ENCODE measurements at places on chromosomes 11 and 22. TPM values are rescaled to one million over a fixed set of nuclear protein-coding genes. Genes with fewer than 3 reads are reported as not detected.
A peak's percentile ranks its signal among the peaks of the same experiment; 100 is the strongest.

GRCh38 chr11:108343714-108344113 lies 120.8 kb downstream of the ATM start:
- ATAC-seq: no peak

DNA sequence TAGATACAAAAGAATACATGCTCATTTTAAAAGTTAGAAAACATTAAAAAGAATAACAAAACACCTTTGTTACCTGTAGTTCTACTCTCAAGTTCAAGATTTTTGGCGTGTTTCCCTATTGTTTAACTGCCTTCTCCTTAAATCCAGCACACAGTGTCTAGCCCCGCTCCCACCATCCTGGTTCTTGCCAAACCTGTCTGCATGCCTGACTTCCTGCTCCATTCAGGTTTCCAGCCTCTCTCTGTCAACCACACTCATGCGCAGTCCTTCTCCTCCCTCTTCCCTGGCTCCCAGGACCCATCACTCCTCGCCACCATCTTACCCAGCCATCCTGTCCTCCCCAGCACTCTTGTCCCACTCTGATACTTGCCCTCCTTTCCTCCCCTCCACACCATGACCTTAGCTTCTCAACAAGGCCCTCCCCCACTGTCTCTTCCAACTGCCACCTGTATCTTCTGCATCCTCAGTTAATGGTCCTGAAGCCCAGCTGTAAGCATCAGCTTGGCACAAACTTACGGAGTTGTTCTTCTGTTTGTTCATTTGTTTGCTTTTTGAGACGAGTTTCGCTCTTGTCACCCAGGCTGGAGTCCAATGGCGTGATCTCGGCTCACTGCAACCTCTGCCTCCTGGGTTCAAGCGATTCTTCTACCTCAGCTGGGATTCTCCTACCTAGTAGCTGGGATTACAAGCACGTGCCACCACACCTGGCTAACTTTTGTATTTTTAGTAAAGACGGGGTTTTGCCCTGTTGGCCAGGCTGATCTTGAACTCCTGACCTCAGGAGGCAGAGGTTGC lies 7.5 kb upstream of the MYH9 start:
- ATAC-seq: peak; percentile 81

- ATAC-seq: no peak
Observed at GRCh38 chr11:95242091-95242844, 11.3 kb upstream of the SESN3 start.

GRCh38 chr11:57410287-57410686 lies 16.6 kb downstream of the SLC43A3 start:
- no peak for ATAC-seq

DNA sequence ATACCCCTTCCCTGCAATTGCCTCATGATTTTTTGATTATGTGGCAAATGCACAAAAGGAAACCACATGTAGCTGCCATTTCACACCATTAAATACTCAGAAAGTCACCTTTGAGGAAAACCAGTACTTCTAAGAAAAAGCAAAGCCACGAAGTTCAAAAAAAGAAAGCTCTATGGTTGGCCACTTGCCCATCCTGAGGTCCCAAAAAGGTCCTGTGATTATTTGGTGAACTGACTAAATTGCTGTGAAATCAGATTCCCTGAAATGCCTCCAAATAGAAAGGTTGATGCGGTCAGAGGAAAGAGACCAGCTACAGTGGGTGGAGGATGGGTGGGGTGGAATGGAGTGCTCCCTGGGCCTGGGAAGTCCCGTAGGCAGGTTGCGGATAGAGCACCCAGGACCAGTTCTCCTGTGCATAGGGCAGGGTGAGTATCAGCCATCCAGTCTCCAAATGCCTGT lies 26.9 kb downstream of the MRPL16 start:
- ATAC-seq: no peak

DNA sequence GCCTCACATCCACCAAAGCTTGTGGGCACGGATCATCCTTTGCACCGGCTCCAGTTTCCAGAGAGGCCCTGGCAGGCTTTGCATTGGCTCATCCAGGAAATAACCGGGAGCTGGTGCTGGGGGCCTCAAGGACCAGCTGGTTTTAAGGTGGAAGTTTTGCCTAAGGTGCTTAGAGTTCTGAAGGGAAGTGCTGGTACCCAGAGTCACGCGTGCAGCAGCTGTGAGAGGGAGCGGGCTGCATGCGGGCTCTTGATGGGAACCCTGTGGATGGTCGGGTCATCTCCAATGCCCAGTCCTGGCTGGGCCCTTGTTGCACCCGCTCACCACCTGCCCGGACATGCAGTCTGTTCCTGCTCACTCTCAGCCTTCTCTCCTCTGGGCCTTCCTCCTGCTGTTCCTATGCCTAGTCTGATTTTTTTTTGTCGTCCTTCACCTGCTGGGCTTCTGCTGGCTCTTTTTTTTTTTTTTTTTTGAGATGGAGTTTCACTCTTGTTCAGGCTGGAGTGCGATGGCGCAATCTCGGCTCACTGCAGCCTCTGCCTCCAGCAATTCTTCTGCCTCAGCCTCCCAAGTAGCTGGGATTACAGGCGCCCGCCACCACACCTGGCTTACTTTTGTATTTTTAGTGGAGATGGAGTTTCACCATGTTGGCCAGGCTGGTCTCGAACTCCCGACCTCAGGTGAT lies 24.0 kb upstream of the PRR5 start:
- no peak for ATAC-seq

GRCh38 chr11:117572129-117572528 lies 224.9 kb downstream of the DSCAML1 start:
- no peak for ATAC-seq

- ATAC-seq: no peak
Observed at GRCh38 chr22:36280379-36280778, 27.4 kb downstream of the APOL1 start.

DNA sequence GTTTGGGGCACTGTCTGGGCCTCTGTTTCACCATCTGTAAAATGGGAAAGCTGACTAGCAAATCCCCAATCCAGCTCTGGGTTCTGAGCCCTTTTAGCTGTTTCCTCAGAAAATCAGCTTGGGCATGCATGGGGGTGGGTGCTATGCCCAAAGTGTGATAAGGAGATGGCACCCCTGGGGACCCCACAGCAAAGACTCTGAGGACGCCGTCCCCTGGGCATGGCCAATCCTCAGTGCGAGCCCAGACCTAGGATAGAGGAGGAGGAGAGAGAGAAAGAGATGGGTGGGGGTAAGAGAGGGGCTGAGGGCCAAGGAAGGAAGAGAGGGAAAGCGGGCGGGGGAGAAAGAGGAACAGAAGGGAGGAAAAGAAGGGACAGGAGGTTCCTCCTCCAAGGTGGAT lies 31.8 kb downstream of the TPBGL start:
- ATAC-seq: no peak

- ATAC-seq: no peak
Observed at GRCh38 chr11:113475160-113475761, at the start of gene DRD2. TSS of gene DRD2 (minus strand) at chr11:113475398. CDS start at chr11:113424651, 50,747 bp downstream.

DNA sequence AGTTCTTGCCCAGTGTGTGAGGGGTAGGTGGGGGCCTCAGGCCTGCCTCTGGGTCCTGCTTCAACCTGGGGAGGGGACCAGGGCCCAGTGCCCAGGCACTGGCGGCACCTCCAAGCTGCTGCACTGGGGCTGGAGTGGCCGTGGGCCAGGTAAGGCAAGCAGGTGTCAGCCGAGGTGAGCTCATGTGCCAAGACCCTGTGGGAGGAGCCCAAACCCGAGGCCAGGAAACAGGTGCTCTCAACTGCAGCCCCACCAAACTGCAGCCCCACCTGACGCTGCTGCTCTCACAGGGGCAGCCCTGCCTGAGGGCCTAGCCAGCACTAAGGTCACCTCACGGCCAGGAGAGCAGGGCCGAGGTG lies 18.1 kb upstream of the GNB1L start:
- no peak for ATAC-seq

GRCh38 chr22:23384431-23384830 lies 195.7 kb downstream of the IGLL1 start:
- no peak for ATAC-seq

DNA sequence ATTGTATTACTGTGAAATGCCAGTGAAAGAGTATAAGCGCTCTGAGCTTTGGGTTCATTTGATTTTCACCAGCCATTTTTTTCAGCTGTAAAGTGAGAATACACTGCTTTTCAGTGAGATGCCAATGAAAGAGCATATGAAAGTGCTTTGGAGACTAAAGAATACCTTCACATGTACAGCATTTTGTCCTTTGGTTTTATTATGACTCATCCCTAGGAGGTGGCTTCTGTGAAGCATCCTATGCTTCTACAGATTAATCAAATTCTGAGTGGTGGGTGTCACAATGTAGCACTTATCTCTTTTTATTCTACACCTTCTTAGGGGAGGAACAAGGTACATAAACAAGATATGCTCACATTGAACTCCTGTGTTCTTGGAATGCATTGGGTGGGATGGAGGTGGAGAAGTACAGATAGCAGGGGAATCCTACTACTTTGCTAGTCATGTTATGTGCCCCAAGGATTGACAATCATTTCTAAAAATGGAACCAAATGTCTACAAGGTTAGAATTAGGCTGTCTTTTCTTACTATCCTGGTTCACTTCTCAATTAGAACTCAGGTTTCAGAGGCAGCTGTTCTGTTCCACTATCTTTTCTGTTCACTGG lies 18.7 kb downstream of the TRIM44 start:
- ATAC-seq: no peak

- ATAC-seq: no peak
Observed at GRCh38 chr22:41387341-41387740, 5.6 kb downstream of the TEF start.

- peak; percentile 62 for ATAC-seq
Observed at GRCh38 chr11:130145311-130145812, 14.2 kb upstream of the ST14 start.

DNA sequence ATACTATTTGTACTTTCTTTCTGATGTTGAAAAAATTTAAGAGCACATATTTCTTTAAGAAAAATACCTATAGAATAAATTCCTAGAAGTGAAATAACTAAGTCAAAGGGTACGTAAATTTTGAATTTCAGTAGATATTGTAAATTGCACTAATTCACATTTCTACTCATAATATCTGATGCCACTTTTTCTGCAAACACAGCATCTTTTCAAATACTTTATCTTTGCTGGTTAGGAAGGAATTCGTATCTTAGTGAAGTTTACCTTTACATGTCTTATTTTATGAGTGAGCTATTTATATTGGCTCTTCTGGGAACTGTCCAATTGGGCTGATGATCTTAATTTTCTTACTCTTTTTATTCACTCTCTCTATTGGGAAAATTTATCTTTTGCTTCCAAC lies 148.2 kb downstream of the DDX10 start:
- no peak for ATAC-seq

- no peak for ATAC-seq
Observed at GRCh38 chr11:87970762-87971161, 204.5 kb downstream of the RAB38 start.

GRCh38 chr11:70548976-70549375 lies 150.6 kb downstream of the CTTN start:
- no peak for ATAC-seq

DNA sequence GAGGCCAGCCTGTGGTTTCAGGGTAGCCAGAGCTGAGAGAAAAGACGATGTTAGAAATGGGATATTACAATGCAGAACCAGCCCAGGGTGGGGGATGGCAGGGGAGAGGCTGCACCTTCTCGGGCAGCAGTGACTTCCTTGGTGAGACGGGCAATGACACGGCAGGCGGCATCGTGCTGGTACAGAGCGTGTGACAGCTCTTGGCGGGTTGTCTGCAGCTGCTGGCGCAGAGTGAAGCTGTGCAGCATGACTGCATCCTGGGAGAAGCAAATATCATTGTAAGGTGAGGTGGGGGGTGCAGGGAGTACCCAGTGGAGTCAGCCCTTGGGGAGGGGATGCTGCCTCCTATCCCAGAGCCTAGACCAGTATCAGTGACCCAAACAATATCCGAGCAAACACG lies 3.8 kb downstream of the PRPF19 start:
- ATAC-seq: no peak

GRCh38 chr11:45181193-45181888 lies 34.9 kb downstream of the PRDM11 start:
- no peak for ATAC-seq

- no peak for ATAC-seq
Observed at GRCh38 chr11:115872416-115872815, 368.2 kb upstream of the CADM1 start.

DNA sequence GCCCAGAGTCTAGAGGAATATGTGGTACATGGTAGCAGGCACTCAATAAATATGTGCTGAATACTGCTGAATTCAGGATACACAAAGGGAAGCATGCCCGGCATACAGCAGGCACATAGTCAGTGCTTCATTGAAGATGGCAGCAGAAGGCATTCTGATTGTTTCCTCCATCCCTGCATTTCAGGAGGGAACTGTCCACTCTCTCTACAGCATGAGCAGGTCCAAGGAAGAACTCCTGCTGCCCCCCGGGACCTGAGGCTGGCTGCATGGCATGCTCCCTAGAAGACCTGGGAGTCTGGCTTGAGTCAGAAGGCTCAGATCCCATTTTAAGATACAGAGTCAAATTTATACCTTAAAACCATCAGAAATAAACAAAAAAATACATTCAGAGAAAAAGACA lies 319.3 kb upstream of the NARS2 start:
- ATAC-seq: no peak

DNA sequence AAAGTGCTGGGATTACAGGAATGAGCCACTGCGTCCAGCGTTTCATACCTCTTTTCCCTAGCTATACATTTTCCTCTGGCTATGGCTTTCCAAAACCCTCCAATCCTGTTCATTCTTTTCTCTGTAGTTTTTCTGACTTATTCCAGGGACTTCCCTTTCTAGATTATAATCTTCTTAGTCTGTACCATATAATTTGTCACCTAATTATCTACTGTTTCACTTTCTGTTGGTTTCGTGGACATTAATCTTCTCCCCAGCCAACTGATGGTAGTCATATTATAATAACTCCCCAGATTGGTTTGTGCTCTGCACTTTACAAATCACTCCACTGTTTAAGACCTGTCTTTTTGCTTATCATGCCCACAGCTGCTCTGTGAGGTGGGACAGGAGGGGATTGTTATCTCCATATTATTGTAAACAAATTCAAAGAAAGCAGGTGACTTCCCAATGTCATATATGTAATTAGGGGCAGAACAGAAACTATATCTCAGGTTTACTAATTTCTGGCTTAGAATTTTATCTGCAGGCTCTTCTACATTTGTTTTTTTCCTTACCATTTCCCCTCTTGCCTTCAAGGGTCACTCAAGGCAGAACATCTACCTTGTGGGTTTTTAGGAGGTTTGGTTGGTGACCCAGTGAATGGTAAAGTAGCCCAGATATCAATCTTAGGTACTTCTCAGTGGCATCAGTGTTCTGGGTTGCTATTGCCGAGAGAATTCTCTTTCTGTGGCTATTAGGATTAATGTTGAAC lies 23.9 kb downstream of the STIM1 start:
- no peak for ATAC-seq

The KRTAP5-1 gene
- total RNA-seq: not detected

The TENM4 gene
- total RNA-seq: 21.8 TPM

The NTM gene
- 0.92 TPM for total RNA-seq

The SLC36A4 gene
- total RNA-seq: 8.4 TPM

The ZFP91 gene
- 33.8 TPM for total RNA-seq

The KRTAP5-8 gene
- total RNA-seq: 0.32 TPM

The LRRC10B gene
- 0.12 TPM for total RNA-seq

The ACTN3 gene
- 0.44 TPM for total RNA-seq

The CPT1B gene
- 12.1 TPM for total RNA-seq

The OR8G5 gene
- not detected for total RNA-seq

The MUC2 gene
- 0.08 TPM for total RNA-seq

The KDELR3 gene
- total RNA-seq: 3.2 TPM

The GRK3 gene
- total RNA-seq: 7.5 TPM

The SMTNL1 gene
- total RNA-seq: not detected

The EHD1 gene
- 25.6 TPM for total RNA-seq
